Renal cortex interstitium (tissue), 15 donors: ENCODE measurements at places on chromosomes 16 and 17. TPM values are rescaled to one million over a fixed set of nuclear protein-coding genes. Genes with fewer than 3 reads are reported as not detected.

Gene NPIPA5
- polyA plus RNA-seq: 2.2 TPM

Gene CACNA1H
- polyA plus RNA-seq: 20.3 TPM

Gene FSCN2
- 1.2 TPM for polyA plus RNA-seq

DNA sequence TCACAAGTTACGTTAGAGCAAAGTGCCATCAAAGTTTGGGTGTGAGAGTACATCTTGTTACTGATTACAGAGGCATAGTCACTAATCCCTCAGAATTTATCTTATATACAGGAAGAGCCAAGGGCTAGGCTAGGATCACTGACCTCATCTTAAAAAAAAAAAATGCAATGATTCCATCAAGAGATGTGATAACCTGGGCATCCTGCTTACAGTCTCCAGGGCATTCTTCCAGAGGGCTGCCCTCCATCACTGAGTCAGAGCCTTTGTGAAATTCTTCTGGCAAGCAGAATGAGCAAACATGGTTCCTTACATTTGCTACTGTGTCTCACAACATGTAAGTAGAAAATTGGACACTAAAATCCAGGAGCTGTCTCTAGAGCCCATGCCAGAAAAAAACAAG is 410.6 kb downstream of the ZFHX3 start:
- DNase-seq: no peak

DNA sequence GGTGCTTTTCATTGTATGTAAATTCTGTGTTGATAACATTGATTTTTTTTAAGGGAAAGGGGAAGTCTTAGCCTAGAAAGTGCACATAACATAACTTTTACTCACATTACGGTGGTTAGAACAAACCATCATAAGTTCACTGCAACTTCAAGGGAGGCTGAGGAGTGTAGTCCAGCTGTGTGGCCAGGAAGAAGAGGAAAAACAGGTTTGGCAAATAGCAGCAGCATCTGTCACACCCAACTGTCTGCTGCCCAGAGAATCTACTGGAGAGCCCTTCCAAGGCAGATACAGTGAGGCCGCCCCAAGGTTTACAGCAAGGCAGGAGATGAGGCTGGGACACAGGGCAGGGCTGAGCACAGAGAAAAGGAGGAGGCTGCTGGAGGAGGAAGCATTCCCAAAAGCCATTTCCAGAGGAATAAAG is 60.6 kb downstream of the AIPL1 start:
- no peak for DNase-seq

GRCh38 chr16:67230809-67231660 is 4.1 kb downstream of the TMEM208 start:
- DNase-seq: no peak

- DNase-seq: no peak
Observed at GRCh38 chr16:84121007-84121406, 4.3 kb upstream of the MBTPS1 start.

DNA sequence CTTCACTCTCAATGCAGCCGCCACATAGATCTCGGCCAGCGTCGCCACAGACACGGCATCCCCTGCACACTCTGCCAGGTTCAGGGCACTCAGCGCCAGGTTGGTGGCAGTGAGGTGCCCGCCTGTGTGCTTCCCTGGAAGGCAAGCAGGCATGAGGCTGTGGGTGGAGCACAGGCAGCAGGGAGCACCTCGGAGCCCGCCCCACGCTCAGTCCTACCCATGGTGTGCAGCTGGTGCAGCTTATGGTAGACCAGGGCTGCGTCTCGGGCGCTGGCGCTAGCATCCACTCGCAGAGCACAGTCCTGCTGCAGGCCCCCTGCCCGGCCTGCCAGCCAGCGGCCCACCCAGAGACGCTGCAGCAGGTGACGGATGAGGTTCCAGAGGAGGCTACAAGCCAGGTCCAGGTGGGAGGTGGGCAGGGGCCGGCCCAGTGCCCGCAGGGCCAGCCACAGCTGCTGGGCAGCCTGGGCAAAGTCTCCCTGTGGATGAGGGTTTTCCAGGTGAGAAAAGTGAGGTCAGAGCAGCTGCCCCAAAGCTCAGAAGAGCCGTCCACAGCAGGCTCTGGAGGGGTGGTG is 20.5 kb downstream of the SREBF1 start:
- DNase-seq: no peak
